Activated CD4-positive, alpha-beta memory T cell treated with anti-CD3 and anti-CD28 coated beads, Interleukin-2, amount 10 ng/mL, durations not matched to agents 7 days and 5 days (primary cell): ENCODE measurements at places on chromosomes 16 and 17. TPM values are rescaled to one million over a fixed set of nuclear protein-coding genes. Genes with fewer than 3 reads are reported as not detected.

Gene NPTX1
- total RNA-seq: 8.8 TPM

Gene ITGB3
- 1.9 TPM for total RNA-seq

Gene ITGAD
- total RNA-seq: not detected

Gene WIPI1
- 62.7 TPM for total RNA-seq

Gene KRT33B
- not detected for total RNA-seq

Gene CCL3
- total RNA-seq: 106 TPM

Gene KRT40
- not detected for total RNA-seq

Gene MT1M
- total RNA-seq: not detected

Gene GFER
- total RNA-seq: 29.1 TPM

Gene PLCG2
- 13.3 TPM for total RNA-seq

Gene KRTAP4-1
- total RNA-seq: not detected

Gene TPSG1
- not detected for total RNA-seq

Gene RNPS1
- total RNA-seq: 218 TPM

Gene DLX3
- not detected for total RNA-seq

Gene PRDM7
- total RNA-seq: not detected

Gene KRTAP4-6
- total RNA-seq: not detected

Gene PSME3IP1
- total RNA-seq: 115 TPM

Gene OR1A1
- not detected for total RNA-seq

Gene MSRB1
- total RNA-seq: 17.9 TPM

Gene CENPV
- total RNA-seq: 9.4 TPM

Gene CFAP119
- total RNA-seq: 3.1 TPM

Gene TERB1
- total RNA-seq: 0.15 TPM

Gene STX1B
- 1.5 TPM for total RNA-seq

Gene EARS2
- 11.0 TPM for total RNA-seq

Gene RARA
- 65.5 TPM for total RNA-seq

Gene NACA2
- total RNA-seq: not detected

Gene TBC1D26
- total RNA-seq: not detected

Gene OR1D5
- total RNA-seq: not detected

Gene CTRB1
- total RNA-seq: not detected

Gene CRISPLD2
- 0.18 TPM for total RNA-seq

Gene MAPT
- total RNA-seq: 0.70 TPM

Gene DCUN1D3
- 20.7 TPM for total RNA-seq

Gene KCNH4
- total RNA-seq: 0.05 TPM

Gene PPP1R27
- total RNA-seq: not detected

Gene TMC8
- total RNA-seq: 316 TPM

Gene CLDN6
- not detected for total RNA-seq

Gene CCNF
- total RNA-seq: 74.5 TPM

Gene KRT27
- total RNA-seq: not detected

Gene SLX4
- 14.3 TPM for total RNA-seq

Gene CCDC154
- total RNA-seq: 2.2 TPM

Gene CFAP52
- total RNA-seq: not detected

Gene SMIM36
- total RNA-seq: not detected

Gene DPH1
- total RNA-seq: 28.4 TPM

Gene LPO
- not detected for total RNA-seq

Gene ARSG
- 13.5 TPM for total RNA-seq

Gene TNP2
- not detected for total RNA-seq
